ENCODE measurements at places on chromosomes 1 and 21. TPM values are rescaled to one million over a fixed set of nuclear protein-coding genes. Genes with fewer than 3 reads are reported as not detected.

LMO4 gene
- 18.8 TPM for total RNA-seq

BMP8B gene
- 0.26 TPM for total RNA-seq

DTL gene
- 0.19 TPM for total RNA-seq

S100B gene
- 73.4 TPM for total RNA-seq

TDRD10 gene
- total RNA-seq = not detected

CBR3 gene
- total RNA-seq = 5.3 TPM

LRRC71 gene
- total RNA-seq = not detected

C1orf94 gene
- total RNA-seq = not detected

SASS6 gene
- 6.6 TPM for total RNA-seq
